WTC11 (cell line): ENCODE measurements at places on chromosomes 1 and 21.

DNA sequence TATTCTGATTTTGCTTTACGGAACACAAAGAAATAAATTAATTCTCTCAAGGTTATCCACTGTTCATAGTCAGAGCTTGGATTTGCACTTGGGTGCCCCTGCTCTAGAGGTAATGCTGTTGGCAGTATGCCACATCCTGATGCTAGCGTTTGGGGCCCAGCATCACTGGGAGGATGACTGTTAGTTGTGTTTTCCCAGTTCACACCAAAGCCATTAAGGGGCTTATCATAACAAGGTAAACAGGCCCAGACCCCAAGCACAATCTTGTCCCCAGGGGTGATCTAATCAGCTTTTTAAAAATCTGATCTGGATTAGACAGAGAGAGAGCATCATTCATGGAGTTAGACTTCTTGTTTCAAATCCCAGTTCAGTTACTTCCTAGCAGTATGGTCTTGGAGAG is 60.2 kb upstream of the PBX1 start:
- DNase-seq: no peak

- peak; percentile 58 for DNase-seq
Measured at GRCh38 chr1:228647523-228648444, 87.5 kb upstream of the RHOU start.

DNA sequence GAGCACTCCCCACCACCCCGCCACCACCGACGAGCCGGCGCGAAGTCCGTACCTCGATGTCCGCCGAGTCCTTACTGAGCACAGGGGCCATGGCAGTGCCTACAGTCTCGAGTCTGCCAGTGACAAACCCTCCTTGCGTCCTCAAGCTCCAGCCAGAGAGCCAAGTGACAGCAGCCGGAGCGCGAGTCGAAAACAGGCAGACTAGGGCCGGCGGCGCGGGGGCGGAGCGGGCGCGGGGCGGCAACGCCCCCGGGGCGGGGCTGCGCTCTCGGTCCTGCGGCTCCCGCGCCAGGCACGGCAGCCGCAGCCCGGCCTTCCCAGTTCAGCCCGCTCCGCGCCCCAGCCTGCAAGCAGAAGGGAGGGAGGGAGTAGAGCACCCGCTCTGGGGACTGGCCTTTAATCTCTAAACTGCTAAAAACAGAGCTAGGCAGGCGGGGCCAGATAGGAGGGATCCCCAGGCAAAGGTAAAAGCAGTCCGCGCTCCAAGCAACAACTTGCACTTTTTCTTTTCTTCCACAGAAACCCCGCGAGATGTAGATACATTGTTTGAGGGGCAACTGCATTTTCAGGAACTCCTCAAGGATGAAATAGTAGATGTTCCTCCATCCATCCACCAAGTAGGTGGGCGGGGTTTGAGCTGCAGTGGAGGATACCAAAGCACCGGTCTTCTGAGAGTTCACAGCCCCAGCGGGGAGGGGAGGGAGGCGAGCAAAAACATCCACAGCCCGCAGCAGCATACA is at the start of gene DPYD:
Gene DPYD, minus strand, starts transcription at position 203 of the 740 bp plus-strand sequence. Its CDS starts 112 bp downstream, at position 91.
- DNase-seq: peak; percentile 87

DNA sequence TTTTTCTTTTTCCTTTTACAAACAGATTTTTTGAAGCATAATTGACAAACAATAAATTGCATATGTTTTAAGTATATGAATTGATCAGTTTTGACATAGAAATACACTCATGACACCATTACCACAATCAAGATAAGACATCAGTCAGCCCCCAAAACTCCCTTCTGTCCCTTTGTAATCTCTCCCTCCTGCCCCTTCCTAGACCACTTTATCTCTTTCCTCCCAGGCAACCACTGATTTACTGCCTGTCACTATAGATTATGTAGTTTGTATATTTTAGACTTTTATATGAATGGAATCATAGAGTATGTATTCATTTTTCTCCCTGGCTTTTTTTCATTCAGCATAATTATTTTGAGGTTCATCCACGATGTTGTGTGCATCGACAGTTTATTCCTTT is 6.9 kb upstream of the SYT14 start:
- no peak for DNase-seq

GRCh38 chr1:165631342-165632151 is 513 bp downstream of the MGST3 start:
- DNase-seq: peak; percentile 46

DNA sequence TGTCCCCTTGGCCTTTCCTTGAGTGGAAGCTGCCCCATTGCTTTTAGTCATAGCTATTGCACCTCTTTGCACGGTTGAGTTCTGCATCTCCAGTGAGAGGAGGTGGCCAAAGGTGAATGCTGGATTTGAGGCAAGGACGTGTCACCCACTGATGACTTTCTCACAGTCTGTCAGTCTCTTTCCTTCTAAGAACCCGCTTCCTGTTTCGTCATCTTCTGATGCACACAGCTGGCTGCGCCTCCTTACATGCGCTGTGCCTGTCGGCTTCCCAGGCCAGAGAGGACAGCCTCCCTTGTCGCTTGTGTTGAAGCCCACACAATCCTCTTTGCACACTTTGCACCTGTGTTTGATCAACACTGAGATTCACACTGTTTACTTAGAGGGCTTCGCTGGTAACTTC is 41.8 kb upstream of the PWP2 start:
- no peak for DNase-seq

- DNase-seq: no peak
Measured at GRCh38 chr1:69076631-69077030, 491.1 kb upstream of the LRRC7 start.

DNA sequence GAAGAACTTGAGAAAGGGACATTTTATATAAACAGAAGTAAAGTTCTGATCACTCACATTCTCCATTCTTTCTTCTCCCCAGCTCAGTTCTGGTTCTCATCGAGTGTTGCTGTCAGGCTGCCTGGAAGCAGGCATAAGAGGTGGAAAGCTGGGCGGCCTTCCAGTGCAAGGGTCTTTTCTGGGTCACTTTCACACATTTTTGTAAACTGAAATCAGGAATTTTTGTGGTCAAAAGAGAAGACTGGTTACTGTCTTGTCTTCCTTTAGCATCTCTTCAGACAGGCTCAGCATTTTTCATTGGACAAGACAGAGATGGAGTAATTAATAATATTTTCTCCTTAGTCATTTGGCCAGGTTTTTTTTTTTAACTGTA is 93.7 kb downstream of the CTH start:
- DNase-seq: no peak

DNA sequence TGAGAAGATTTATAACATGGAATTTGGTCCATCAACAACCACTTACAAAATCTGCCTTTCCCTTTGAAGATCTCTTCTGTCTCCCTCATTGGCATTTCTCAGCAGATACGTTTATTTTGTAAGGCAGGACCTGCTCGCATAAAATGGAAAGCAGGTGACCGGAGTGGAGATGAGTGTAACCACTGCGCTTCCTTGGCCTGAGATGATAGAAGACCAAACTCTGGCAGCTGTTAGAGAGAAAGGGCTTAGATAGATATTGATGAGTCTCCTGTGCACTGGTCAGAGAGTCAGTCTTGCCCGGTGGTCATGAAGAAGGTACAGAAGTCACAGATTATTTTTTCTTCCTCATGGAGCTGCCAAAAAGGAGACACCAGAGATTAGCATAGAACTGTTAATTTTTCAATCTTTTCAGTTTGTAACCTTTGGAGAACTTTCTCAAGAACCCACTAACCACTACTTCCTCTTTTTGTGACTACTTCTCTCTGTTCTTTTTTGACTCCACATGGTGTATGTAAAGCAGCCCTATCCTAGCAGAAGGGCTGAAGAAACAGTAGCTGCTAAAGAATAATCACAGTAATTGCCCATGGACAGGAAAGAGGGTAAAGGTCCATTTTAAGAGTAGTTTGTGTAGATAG is 47.6 kb downstream of the FCRL3 start:
- DNase-seq: no peak

DNA sequence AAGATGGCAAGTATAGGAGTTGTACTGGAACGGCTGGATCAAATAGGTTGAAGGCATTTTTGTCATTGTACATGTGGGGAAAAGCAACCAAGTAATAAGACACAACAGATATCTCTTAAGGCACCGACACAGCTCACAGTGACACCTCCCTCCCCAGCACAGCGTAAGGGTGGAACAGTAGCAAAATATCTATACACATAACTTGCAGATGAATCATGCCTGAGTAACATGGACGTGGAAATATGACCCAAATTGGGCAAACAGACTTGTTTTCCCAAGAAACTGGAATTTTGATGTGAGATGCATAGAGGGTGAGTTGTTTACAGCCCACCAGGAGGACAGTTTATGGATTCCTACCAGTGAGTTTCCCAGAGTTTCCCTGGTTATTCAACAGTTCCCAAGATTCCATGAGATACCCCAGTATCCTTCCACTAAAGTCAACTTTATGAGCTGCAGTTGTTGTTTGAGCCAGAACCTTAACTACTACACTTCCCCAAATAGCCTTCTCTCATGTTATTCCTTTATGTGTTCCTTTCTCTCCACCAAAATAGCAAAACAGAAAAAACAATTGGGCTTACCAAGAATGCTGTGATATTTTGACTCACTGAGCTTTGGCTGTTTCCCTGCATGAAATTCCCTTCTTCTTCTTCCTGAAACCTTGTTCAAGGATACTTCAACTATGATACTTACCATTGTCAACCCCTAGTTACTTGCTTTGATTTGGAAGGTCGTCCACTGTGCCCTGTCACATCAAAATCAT is 7.1 kb upstream of the DR1 start:
- no peak for DNase-seq

- DNase-seq: no peak
Measured at GRCh38 chr1:8412183-8412831, 94.4 kb downstream of the SLC45A1 start.

- no peak for DNase-seq
Measured at GRCh38 chr21:42026082-42026435, 15.9 kb upstream of the ZBTB21 start.

DNA sequence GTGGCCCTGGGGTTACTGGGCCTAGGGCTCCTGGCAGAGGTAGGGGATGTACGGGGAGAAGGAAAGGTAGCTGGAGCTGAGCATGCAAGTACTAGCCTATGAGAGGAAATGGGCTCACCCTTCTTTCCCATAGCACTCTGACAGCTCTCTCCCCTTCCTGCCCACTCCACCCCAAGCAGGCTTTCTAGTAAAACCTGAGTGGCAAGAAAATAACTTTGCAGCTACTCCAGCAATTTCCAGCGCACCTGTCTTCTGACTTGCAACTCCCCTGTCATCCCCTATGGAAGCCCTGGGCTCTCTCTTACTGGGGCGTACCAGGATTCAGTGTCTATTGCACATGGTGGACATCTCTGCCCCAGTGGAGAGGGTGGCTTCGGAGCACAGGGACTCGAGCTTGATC is 6.7 kb upstream of the IVL start:
- DNase-seq: no peak

- no peak for DNase-seq
Measured at GRCh38 chr1:168921629-168922028, 184.9 kb upstream of the ATP1B1 start.

DNA sequence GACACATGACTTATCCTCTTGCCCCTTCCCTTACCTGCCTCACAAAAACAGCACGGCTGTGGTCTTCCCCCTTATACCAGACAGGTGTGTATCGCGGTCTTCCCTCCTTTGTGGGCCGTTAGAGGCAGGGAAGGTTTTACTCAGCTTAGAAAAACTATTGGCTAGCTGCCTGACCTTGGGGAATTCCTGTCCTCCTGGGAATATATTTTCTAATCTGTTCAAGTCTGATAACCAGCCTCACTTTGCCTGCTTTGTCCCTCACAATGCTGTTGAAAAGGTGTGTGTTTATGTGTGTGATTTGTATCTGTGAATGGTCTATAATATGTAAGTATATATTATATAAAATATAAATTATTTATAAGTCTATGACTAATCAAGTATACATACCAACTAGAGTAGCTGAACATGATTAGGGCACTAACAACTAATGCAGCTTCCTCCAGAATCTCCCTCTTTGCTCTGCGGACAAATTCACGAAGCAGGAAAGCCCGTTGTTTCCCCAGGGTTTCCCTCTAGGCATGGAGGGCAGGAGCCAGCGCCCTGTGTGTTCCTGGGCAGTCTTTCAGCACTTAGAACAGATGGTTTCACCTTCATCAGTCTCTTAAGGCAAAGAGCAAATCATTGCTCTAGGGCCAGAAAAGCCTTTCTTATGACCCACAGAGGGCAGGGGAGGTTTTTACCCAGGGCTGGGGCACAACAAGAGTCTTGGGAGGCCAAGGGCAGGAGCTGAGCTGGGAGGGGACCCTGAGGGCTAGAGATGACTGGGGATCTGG is 25.6 kb downstream of the SLC26A9 start:
- DNase-seq: no peak

DNA sequence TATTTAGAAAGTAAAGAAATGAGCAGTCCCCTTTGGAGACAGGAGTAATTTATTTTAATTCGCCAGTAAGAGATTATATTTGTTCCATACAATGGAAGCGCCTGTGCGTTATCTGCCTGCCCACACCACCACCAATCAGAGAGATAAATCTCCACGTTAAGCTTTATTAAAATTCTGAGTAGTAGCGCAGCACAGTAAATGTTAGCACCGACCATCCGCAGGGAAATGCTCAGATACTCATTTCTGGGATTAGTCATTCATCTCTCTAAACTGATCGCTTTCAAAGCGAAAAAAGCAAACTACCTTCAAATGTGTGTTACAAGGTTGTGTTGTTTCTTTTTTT is 1.2 kb downstream of the ETS2 start:
- no peak for DNase-seq

GRCh38 chr1:201683397-201683796 is 144.5 kb downstream of the NAV1 start:
- DNase-seq: no peak

DNA sequence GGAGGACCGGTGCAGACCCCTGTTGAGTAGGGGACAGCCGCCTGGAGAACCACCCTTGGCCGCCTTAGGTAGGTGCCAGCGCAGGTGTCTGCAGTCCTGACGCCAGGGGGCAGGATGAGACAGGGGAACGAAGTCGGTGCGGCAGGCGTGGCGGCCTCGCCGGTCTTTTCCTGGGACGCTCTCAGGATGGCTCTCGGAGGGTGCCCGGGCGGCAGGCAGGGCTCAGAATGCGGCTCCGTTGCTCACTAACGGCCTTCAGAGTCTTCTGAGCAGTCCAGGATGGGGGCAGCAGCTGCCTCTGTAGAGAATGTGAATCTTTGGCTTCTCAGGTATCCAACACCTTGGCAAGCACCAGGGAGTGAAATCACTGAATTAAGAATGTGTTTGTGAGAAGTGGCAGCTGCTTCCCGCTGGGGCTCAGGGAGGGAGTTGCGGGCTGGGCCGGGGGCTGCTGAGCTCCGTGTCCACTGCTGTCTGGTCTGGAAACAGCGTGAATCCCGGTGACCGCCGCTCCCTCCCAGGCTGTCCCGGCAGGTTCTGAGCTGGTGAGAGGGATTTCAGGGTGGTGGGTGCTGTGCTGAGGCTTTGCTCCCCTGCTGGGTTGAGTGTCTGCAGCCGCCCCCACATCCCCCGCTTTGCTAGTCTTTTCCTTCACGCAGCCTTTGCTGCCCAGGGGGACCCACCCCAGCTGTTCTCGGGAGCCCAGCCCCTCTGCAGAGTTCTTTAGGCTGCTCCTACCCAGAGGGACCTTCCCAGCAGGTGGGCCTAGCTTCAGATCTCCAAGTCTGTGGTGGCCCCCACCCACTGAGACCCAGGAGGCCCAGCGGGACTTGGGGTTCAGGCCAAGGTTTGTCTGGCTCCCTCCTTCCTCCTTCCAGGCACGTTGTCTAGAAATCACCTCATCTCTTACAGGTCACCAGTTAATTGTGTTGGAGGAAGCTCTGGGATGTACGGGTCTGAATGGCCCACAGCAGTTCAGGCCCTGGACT is 11.1 kb upstream of the C1orf174 start:
- DNase-seq: peak; percentile 86
